Stimulated activated CD8-positive, alpha-beta memory T cell treated with anti-CD3 and anti-CD28 coated beads, Interleukin-4, amount 100 ng/mL, for 1 hour (primary cell): ENCODE measurements at places on chromosomes 16 and 17.

GRCh38 chr16:58792188-58792587 lies 58.1 kb upstream of the GOT2 start:
- DNase-seq = no peak

DNA sequence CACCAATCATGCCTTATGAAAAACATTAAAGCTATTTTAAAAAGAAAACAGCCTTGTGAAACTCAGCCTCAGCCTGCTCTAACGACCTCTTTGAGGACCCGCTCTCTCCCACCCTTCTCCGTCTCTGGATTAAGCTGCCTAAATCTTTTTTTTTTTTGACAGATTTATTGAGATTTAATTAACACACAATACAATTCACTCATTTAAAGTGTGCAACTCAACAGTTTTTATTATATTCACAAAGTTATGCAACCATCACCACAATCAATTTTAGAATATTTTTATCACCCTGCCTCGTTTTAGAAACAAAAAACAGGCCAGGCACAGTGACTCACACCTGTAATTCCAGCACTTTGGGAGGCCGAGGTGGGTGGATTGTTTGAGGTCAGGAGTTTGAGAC lies 8.4 kb downstream of the CDR2L start:
- DNase-seq = no peak

GRCh38 chr17:27414271-27414670 lies 42.0 kb upstream of the KSR1 start:
- no peak for DNase-seq

DNA sequence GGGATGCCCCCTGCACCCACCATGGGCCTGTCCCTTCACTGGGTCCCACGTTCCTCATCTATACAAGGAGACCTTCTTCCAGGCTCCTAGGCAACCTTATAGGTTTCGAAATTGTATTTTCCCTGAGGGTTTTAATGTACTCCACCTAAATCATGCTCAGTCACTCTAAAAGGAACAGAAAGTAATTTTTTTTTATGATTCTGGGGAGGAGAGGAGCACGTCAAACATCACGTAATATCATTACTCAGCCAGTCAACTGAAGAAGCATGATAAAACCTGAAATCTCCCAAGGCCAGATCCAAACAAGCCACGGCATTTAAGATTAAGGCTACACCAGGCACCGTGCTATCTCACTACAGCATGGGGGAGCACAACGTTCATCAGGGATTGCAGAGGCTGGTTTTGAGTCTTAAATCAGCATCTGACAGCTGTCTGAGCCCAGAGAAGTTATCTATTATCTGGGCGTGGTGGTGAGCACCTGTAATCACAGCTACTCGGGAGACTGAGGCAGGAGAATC lies 3.9 kb upstream of the TMEM114 start:
- no peak for DNase-seq

GRCh38 chr17:4858882-4859260 lies 25.7 kb downstream of the MINK1 start:
- no peak for DNase-seq

DNA sequence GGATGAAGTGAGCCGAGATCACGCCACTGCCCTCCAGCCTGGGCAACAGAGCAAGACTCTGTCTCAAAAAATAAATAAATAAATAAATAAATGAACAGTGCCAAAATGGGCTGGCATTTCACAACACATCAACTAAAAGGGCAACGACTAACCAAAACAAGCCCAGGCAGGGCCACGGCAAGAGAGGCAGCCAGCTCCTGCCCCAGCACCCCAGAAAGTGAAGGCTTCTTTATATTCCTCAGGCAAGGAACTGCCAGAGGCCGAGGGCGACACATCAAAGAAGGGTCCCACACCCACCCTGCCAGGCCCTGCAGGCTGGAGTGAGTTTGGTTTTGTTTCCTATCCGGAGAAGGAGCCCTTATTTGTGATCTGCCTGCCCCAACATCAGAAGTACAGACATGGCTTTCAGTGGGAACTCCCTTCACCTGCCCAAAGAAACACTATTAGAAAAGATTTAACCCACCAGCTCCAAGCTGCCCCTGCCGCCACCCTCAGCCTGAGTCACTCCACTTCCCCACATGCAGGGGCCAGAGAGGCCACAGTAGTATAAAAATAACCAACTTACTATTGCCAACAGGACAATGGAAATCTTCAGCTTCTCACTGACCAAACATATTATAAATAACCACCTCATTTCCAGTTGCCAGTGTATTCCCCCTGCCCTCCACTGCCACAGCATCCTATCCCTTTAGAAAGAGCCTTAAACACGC lies 8.0 kb downstream of the FBXO31 start:
- DNase-seq = no peak
